Kidney capillary endothelial cell (primary cell): ENCODE measurements at places on chromosomes 2 and 18.

DNA sequence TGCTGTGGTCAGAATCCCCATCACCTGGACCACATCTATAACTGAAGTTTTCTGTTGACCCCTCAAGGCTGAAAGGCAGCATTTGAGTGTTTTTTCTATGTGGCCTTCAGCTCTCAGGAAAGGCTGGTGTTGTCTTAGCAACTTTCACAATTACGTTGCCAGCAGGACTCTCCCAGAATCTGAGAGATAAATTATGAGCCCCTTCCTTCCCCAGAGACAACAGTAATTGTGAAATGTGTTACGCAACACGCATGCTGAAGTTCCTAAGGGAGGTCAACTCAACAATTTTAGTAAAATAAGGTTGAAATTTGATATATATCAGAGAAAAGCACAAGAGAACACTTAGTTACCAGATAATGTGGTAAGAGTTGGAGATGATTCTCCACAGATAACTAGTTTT, 216.5 kb upstream of the SLC8A1 start:
- DNase-seq: no peak

GRCh38 chr2:45651415-45652089, at the start of gene PRKCE:
Gene PRKCE (plus strand): TSS chr2:45651675.
- peak; percentile 64 for DNase-seq

- no peak for DNase-seq
Measured at GRCh38 chr2:180662521-180662920, 317.9 kb upstream of the UBE2E3 start.

DNA sequence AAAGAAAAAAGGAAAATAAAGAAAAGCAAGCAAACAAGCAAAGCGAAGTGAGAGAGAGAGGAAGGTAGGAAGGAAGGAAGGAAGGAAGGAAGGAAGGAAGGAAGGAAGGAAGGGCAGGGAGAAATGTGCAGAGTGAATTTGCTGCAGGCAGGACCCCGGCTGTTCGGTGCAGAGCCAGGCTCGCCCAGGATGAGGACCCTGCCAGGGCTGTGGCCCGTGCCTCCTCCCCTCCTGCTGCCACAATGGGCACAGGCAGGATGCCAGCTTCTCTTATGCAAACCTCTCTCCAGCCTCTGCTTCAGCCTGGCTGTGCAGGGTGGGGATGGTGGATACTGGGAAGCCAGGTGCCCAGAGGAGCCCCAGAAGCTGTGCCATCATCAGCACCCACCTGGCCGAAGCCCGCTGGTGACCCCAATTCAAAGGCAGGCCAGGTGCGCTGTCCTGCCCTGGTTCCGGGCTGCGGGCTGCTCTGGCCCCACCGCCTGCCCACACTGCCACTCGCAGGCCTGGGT, 3.2 kb downstream of the GPR17 start:
- no peak for DNase-seq

DNA sequence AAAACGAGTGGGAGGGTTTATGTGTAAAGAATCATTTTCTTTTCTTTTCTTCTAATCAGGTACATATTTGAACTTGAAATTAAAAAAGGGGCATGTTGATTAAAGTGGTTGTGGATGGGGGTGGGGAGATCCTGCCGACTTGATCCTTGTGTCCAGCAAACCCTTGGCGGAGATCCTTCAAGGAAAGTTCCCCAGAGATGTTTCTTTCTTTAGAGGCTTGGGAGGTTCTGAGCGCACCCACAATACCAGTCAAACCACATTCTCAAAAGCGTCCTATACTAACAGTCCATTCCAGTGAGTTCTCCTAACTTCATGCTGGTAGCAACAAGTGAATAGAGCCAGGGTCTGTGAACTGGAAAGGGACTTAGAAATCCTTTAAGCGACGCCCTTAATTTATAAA, 49.2 kb downstream of the MYCN start:
- no peak for DNase-seq

GRCh38 chr2:205715831-205716525, 33.7 kb downstream of the NRP2 start:
- DNase-seq: no peak

DNA sequence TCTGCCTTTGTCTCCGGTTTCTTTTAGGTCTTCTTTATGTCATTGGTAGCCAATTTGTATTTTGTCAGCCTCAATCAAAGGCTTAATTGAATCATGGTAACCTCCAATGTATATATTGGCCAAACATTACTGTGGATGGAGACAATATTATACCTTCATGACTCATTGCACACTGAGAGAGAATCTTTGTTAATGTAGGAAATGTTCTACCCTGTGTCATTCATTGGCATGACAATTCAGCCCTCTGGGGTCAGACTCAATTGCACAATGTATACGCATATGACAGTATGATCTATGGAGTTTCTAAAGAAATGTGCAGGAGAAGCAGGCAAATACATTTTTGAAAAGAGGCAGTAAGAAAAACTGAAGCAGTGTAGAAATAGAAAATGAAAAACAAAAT, 162.6 kb downstream of the PDE11A start:
- no peak for DNase-seq

GRCh38 chr18:30387401-30387800, 655.1 kb downstream of the DSC3 start:
- no peak for DNase-seq

DNA sequence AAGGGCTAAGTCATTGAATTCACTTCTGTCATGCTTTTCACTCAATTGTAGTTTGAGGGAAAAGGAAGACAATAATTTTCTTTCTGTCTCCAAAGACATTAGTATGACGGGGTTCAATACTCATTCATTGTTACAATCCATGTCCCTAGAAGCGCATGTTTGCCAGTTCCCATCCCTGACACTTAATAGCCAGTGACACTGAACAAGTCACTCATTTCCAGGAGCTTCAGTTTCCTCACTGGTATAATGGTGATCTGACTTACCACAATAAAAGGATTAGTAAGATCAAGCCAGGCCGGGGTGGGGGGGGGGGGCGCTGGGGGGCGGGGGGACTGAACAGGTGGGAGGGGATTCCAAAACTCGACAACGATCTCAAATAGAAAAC, 144.8 kb upstream of the MAP3K20 start:
- no peak for DNase-seq

GRCh38 chr2:145939949-145940348, 1420.0 kb upstream of the ZEB2 start:
- DNase-seq: no peak

- no peak for DNase-seq
Measured at GRCh38 chr2:28358668-28359201, 33.9 kb upstream of the FOSL2 start.

DNA sequence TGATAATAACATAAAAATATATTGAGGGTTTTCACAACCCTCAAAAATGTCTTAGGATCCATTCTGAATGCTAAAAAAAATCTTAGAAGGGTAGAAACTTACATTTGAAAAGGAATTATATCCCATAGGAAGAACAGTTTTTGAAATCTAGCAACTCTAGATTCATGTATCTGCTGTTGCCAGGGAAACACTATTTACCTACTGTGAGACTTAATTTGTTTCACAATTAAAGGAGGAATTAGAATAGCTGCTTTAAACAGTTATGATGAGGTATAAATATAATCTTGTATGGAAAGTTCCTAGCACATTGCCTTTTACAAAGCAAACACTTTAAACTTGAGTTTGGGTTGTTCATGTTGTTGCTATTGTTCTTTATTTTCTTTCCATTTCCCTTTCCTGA, 988.2 kb downstream of the SUCLG1 start:
- no peak for DNase-seq

DNA sequence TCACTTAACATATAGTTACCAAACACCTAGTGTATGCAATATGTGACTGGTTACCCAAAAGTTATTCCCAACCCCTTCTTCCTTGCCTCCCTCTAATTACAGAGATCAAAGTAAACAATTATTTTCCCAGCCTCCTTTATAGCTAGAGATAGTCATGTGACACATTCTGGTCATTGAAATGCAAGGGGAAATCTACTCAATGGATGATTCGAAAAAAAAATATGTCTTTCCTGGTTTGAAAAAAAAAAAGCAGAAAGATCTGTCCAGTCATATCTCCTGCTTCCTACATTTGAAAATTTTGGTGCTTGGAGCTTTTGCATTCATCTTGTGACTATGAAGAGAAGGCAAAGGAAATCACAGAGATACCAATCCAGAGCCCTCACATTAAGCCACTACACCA, 27.6 kb upstream of the UGP2 start:
- DNase-seq: peak; percentile 42

GRCh38 chr2:8219631-8220355, 462.1 kb upstream of the ID2 start:
- DNase-seq: no peak

DNA sequence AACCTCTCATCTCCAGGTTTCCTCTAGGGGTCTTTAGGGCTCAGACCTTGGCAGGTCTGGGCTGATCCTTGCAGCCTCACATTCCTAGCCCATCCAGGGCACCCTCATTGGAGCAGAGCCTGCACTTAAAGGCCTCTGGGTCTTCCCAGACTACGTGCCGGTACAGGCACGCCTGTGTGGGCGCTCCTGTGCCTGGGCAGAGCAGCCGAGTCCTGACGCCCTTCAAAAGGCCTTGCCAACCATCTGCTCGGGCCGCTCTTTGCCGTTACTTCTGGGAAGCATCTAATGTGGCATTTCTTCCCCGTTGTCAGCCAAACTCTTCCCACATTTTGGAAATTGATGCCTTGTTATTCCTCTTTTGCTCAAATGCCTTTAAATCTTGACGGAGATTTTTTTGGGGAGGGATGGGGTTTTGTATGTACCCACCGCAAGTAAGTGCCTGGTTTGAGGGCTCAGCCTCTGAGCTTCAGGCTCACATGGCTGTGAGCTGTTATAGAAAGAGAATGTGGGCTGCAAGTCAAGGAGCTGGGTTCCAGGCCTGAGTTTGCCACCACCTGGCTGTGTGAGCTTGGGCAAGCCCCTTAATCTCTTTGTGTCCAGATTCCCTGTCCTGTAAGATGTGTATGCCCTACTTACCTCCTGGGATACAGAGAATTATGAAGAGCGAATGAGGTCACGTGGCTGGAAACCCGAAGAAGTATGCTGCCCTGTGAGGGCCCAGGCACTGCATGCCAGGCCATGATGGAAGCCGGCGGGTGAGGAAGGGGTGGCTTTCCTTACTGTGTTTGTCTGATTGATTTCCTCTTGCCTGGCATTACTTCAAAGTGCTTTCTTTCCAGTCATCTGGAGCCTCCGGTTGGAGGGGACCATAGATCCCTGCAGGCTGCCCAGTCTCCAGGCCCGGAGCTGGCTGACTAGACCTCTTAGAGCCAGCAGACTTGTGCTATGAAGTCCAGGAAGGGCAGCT, 20.6 kb downstream of the EHD3 start:
- no peak for DNase-seq

DNA sequence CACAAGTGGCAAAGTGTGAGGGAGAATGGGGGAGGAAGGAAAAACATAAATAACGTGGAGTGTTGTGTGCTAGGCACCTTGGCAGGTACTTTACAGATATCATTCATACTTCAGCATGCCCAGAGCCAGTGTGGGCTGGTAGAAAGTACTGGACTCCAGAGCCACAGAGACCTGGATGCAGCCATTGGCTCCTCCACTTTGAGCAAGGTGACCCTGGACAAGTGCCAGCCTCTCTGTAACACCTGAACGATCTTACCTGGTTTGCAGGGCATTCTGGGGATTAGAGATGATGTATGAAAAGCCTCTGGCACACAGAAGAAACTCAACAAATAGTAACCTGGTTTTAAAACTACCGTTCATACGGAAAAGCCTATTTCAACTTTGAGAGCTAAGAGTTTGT, 6.3 kb downstream of the LOXHD1 start:
- DNase-seq: no peak

- DNase-seq: no peak
Measured at GRCh38 chr2:215760557-215760956, 252.8 kb downstream of the MREG start.

DNA sequence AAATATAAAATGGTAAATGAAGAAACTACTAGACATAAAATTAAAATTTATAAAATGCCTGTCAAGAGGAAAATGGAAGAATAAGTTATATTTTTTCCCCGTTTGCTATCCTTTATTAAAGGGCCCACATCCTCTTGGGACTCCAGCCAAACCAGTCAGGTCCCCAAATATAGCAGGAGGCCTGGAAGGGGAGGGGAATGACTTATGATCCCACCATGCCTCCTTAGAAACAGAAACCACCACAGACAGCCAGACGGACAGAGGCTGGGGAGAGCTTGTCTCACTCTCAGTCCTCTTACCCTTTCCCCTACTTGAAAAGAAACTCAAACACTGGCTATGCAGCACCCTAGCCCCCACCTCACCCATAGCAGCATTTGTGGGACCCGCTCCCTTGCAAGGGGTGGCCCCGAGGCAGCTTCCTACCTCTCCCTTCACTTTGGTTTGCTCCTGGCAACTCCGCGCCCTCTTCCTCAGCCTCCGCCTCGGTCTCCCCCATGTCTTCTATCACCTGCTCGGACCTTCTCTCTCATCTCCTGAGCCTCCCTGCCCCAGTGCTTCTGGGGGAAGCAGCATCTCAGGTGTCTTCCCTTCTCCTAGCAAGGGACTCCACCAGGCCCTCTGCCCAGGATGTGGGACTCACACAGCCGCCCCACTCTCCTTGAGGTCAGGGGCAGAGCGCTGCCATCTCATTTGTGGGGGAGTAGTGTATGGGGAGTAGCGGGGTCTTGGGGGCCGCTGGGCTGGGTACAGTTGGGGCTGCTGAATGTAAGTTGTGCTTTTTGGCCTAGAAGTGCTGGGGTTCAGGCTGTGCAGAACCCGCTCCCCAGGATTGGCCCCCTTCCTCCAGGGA, 37.4 kb upstream of the ANKRD62 start:
- no peak for DNase-seq

DNA sequence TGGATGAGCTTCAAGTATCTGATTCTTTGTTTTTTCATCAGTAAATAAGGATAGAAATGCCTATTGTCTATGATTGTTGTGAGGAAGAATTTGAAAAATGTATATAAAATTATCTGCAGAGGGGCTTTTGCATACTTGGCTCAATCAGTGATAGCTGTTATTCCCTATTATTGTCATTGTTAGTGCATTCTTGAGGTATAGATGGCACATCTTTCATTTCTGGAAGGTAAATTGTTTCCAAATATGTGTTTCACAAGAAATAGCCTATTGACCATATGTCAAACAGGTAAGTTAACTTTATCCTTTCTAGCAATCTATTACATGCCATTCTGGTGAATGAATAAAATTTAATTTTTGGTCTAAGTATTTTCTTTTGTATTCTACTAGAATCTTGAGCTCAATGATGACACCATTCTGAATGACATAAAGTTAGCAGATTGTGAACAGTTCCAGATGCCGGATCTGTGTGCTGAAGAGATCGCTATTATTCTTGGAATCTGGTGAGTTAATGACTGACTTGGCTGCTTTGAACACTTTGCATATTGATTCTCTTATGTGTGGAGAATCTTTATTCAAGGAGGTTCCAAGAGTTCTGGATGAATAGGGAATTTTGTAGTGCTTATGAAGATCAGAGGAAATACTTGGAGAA, 44.2 kb downstream of the TTC27 start:
- no peak for DNase-seq

DNA sequence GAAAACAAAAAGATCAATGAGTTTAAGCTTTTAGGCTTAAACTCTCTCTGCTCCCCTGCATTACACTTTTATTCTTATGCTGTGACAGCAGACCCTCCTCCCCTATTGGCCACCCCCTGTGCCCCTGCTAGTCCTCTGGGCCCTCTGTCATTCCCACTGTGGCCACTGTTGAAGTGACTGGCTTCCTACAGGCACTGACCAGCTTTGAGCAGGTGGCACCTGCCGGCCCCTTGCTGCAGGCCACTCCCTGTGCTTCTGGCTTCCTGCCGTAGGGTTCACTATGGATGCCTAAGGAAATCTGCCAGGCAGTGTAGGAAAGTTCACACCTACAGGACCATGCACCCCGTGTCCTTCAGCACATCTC, 156.5 kb upstream of the L3MBTL4 start:
- DNase-seq: no peak

GRCh38 chr2:9247177-9247576, 40.6 kb downstream of the ASAP2 start:
- DNase-seq: no peak
